ENCODE measurements at places on chromosomes 5 and 9. TPM values are rescaled to one million over a fixed set of nuclear protein-coding genes. Genes with fewer than 3 reads are reported as not detected.

- DNase-seq: no peak
Measured at GRCh38 chr9:131731644-131732043, 8.2 kb downstream of the RAPGEF1 start.

DNA sequence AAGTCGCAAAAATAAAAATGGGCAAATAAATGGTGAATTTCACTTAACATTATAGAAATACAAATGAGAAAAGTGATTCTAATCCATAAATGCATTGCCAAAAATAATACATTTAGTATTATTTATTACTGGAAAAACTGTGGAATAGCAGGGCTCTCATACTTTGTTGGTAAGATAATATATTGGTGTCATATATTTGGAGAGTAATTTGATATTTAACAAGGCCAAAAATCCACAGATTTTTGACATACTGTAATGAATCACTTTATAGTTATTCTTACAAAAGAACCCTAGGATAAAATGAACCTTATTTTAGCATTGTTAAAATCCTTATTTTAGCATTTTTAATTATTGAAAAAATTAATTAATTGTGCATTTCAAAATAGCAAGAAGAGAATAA lies 397.2 kb upstream of the DAB2 start:
- no peak for DNase-seq

- DNase-seq: no peak
Measured at GRCh38 chr5:74624501-74624900, 16.0 kb downstream of the ENC1 start.

DNA sequence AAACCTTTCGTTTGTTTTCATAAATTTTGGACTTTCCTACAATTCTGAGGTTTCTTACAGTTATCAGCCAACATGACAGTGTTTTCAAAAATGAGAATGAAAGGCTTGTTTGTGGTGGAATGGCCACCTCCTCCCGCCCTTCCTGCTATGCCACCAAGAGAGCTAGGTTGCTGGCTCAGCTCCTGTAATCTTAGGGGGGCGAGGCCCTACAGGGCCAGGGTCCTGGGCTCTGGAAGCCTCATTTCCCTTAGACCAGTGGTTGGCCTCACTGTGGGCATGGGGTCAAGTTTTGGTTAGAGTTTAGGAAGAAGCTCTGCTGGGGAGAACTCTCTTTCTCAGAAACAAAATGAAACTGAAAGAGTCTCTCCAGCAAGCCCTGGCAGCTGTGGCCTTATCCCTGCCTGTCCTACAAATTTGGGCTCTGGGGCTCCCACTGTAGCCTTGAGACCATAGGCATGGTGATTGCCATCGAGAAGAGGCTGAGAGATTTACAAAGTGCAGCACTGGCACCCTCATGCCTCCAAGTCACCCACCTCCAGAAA lies 66.2 kb downstream of the IRX1 start:
- no peak for DNase-seq

The HRH2 gene
- total RNA-seq: 47.7 TPM

The PCDHGB4 gene
- total RNA-seq: 4.2 TPM

The EQTN gene
- total RNA-seq: not detected

The GHR gene
- total RNA-seq: 12.9 TPM

DNA sequence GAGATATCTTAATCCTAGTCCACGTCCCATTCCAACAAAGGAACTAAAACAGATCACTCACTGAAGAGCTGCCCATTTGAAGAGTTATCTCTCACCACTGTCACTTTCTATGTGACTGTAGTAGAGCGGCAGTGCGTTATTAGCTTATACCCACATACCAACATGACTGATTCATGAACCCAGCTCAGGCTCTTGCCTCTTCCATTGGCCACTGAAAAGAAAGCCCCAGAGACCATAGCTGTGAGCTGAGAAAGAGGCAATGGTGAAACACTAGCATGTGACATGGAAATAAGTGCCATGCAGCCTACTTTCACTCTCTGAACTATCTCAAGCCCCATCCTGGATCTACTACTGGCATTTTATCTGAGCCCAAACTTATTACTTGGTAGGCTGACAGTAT lies 151.7 kb upstream of the MOCS2 start:
- no peak for DNase-seq

- no peak for DNase-seq
Measured at GRCh38 chr5:82799361-82800077, 277.7 kb downstream of the TMEM167A start.

Data from left ventricle myocardium inferior (tissue), 1 donor.